ENCODE measurements at places on chromosomes 3 and 15.

DNA sequence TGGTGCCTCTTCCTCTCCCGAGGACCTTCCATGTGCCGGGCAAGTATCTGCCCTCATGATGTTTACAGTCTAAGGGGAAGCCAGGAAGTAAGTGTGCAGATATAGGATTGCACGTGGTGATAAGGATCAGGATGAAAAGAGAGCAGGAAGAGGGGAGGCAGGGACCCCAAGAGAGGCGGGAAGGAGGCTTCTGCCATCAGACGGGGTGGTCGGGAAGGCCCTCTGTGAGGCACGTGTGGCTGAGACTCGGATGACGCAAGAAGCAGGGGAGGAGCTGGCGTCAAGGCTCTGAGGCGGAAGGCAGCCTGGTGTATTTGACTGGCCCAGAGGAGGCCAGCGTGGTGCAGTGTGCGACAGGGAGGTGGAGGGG lies 762 bp upstream of the IQSEC1 start:
- DNase-seq = no peak

DNA sequence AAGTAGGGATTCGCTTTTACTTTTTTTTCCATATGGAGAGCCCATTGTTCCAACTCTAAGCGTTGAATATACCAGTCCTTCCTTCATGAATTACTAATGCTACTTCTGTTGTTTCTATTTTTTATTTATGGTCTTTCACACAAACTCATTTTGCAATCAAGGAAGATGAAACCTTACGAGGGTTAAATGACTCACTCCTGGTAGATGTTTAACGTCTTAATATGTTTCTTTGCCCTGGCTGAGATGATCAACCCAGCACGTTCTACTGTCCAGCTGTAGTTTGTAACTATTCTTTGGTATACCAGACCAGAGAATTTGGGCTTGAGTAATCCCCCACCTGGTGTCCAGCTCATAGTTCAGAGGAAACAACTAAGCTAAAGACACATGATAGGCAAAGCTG lies 23.1 kb downstream of the CDCP1 start:
- no peak for DNase-seq

DNA sequence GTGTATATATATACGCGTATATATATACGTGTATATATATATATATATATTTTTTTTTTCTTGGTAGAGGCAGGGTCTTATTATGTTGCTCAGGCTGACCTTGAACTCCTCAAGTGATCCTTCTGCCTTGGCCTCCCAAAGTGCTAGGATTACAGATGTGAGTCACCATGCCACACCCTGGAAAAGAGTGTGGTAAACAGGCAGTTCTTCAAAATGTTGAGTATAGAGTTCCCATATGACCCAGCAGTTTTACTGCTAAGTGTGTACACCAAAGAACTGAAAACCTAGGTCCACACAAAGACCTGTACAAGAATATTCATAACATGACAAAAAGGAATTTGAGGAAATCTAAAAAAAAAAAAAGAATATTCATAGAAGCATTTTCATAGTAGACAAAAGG lies 71.8 kb upstream of the GCNT3 start:
- DNase-seq = no peak

- no peak for DNase-seq
These were observed 34.3 kb downstream of the DNAJB8 start for GRCh38 chr3:128432301-128432970.

- no peak for DNase-seq
These were observed 637 bp upstream of the MUC4 start for GRCh38 chr3:195812366-195812765.

GRCh38 chr3:59880717-59881116 lies 830.9 kb upstream of the CFAP20DC start:
- DNase-seq = no peak

DNA sequence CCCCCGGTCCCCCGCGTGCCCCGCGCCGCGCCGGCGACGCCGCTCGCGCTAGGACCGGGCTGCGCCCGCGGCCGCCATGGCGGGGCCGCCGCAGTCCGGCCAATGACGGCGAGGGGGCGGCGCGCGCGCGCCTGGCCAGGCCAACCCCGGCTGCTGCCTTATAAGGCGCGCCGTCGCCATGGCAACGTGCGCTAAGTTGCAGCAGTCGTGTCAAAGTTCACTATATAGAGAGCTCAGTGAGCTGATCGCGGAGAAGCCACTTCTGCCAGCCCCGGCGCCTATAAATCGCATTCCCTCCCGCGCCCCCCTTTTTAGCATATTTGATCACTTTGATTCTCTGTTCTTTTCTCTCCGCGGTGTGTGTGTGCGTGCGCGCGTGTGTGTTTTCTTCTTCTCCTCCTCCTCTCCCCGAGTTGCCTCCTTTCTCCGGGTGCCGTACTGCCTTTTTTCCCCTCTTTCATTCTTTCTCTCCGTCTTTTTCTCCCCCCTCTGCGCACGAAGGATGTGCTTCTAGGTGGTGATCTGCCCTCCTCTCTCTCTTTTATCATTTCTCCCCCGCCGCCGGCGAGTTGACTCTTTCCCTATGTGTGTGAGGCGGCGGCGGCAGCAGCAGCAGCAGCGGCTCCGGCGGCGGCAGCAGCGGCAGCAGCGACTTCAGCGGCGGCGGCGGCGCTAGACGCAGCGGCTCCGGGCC lies at the start of gene NR2F2:
TSS of gene NR2F2 (plus strand) at position 251 of the 694 bp plus-strand sequence. CDS start 1,406 bp downstream, outside the sequence.
- no peak for DNase-seq

Measured in stimulated activated CD8-positive, alpha-beta memory T cell treated with anti-CD3 and anti-CD28 coated beads, Interleukin-7, amount 100 ng/mL, for 24 hours (primary cell).